ENCODE measurements at places on chromosomes 5 and 9.
A peak's percentile ranks its signal among the peaks of the same experiment; 100 is the strongest.

GRCh38 chr5:135473956-135474670, 22.0 kb upstream of the TIFAB start:
- no peak for DNase-seq

- DNase-seq, result no peak
These were observed 122.1 kb upstream of the MAP3K1 start for GRCh38 chr5:56693220-56693579.

GRCh38 chr9:35711501-35712428, 20.2 kb downstream of the TLN1 start:
- DNase-seq, result no peak

DNA sequence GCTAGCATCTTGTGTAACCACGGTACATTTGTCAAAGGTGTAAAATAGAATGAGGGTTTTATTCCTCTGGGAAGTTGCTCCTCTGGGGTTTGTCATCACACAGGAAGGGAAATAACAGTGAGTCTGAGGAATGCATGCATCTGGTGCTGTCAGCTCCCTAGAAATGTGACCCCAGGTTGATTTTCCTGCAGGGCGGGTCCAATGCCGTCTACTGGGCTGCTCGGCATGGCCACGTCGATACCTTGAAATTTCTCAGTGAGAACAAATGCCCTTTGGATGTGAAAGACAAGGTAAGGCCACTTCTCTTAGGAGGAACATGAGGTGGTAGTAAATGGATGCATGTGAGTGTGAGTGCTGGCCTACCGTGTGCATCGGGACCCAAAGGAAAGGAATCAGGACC, 78.8 kb upstream of the CTSL start:
- no peak for DNase-seq

DNA sequence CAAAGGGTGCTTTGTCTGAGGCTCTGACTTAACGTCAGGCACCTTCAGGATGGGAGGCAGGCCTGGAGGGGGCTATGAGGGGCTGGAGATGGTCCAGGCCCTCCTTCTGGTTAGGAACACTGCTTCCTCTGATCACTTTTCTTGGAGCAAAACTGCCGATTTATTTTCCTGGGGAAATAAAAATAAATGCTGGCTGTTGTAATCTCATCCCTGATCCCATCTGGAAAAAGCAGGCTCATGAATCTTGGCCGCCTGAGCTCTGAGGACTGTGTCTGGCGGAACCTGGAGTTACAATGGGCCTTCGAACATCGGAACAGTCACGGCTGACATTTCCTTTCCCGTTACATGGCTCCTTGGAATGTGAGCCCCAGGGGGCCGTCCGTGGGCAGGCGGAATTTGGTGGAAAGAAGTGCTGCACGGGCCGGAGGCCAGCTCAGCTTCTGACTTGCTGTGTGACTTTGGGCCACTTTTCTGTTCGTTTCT, 157.8 kb downstream of the RGS3 start:
- DNase-seq, result no peak

- DNase-seq, result no peak
These were observed 538 bp upstream of the ARHGEF28 start for GRCh38 chr5:73625372-73625943.

GRCh38 chr5:56288873-56289601, 55.9 kb upstream of the ANKRD55 start:
- DNase-seq, result peak; percentile 13

DNA sequence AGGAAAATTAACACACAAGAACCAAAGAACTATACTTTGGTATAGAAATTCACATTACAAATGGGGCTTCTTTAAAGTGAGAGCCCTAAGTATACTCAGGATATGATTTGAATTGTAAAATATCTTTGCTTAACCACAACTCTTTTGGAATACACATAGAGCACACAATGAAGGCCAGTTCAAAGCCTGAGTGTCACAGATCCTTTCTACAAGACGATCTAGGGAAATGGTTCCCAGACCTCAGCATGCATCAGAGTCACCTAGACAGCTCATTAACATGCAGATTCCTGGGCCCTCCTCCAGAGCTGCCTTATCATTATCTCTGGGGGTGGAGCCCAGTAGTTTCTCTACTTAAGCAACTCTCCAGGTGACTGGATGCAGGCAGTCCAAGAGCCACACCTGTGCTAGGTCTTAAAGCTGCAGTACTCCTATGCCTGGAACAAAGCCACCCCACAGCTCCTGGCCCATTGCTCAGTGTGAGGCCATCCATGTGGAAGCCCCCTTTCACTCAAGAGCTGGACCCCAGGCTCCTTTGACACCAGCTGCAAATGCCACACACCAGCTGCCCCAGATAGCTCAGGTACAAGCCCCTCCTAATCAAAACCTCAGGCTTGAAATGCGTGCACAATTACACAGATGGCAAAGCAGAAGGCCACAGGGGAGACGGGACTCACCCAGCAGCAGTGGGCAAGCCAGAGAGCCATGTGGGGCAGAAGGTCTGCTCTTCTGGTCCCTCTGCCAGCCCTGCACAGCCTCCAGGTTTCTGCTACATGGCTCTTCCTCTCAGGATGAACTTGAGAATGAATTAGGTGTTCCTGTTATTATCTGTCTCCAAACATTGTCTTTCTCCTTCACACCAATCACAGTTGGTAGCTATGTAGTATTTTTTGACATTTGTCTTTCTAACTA, 106.1 kb downstream of the SH3TC2 start:
- DNase-seq, result no peak
